ENCODE measurements at places on chromosomes 3 and 15. TPM values are rescaled to one million over a fixed set of nuclear protein-coding genes. Genes with fewer than 3 reads are reported as not detected.
A peak's percentile ranks its signal among the peaks of the same experiment; 100 is the strongest.

DNA sequence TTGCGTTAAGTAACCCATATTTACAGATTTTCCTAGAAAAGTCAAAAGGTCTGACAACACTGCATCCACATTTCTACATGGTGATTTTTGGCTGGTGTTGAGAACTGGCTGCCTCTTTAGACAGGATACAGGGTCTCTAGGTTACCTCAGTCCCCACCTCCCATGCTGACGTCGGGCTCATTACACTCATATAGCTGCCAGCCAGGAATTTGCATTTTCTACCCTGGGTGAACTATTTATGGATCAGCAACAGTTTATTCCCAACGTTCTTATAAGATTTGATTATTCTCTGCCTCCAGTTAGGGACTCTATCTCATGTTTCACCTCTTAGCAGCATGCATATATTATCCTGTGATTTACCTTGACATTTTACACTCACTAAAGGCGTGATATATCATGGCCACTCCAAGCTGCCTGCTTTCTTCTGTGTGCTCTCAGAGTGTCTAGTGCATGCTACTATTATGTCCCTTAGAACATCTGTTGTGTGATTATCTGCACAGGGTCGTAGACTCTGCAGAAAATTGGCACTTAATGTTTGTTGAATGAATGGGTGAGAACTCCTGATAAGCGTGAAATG is 49.0 kb downstream of the CLDN11 start:
- no peak for DNase-seq

Gene ROPN1B
- total RNA-seq: not detected

Gene KBTBD13
- not detected for total RNA-seq

DNA sequence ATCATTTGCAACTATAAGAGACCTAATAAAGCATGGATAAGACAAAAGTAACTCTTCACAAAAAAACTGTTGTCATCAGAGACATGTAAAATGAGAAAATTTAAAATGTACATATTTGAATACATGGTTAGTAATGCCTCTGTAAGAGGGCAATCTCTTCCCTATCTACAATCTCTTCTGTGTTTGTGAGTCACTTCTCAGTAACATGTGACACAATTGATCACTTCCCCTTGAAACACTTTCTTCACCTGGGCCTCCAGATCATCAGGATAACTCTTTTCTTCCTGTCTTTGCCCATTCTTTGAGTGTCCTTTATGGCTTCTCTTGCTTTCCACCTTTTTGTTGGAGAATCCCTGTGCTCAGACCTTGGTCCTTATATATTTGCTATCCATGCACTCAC is 50.4 kb downstream of the TFDP2 start:
- DNase-seq: peak; percentile 22

DNA sequence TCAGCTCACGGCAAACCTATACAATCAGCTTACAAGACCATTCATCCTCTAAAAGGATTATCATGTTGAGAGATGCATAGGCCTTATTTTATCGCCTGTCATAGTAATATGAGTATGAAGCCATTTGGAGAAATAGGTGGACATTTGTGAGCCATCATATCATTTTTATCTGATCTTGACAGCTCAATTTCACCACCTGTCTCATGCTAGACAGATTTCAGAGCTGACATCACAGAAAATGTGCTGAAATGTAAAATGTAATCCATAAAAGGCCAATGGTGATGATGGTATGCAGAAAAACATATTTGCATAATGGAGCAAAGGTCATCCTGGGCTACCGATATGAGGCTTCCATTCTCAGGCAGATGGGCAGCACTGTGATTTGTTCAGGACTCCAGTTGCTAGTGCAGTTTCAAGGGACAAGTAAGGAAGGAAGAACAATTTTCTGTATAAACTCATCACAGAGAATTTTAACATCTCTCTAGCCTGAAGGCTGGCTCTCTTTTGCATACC is 221.5 kb downstream of the ULK4 start:
- DNase-seq: no peak

Gene DPH6
- total RNA-seq: 20.6 TPM

Gene CHRFAM7A
- 0.72 TPM for total RNA-seq

Gene MDFIC2
- total RNA-seq: not detected

Gene SUMF1
- 99.6 TPM for total RNA-seq
